ENCODE measurements at places on chromosomes 5 and 9. TPM values are rescaled to one million over a fixed set of nuclear protein-coding genes. Genes with fewer than 3 reads are reported as not detected.

Gene OLFM1
- 76.7 TPM for total RNA-seq

Gene KCNV2
- not detected for total RNA-seq

Gene TMEM252
- total RNA-seq = not detected

Gene BAAT
- 0.31 TPM for total RNA-seq

Gene PCDHB16
- 10.6 TPM for total RNA-seq

Gene PDLIM4
- 4.4 TPM for total RNA-seq

Gene TAF1L
- 0.31 TPM for total RNA-seq

Gene HAVCR1
- total RNA-seq = 0.94 TPM

Gene TMOD1
- total RNA-seq = 42.6 TPM

Gene PCDHGB5
- 41.6 TPM for total RNA-seq

Gene LCN15
- not detected for total RNA-seq

Gene IL5
- total RNA-seq = not detected

Gene PDZD2
- total RNA-seq = 47.3 TPM

Gene ADAMTS19
- 1.9 TPM for total RNA-seq

Gene PANK3
- total RNA-seq = 242 TPM
